ENCODE measurements at places on chromosomes 7 and 10. TPM values are rescaled to one million over a fixed set of nuclear protein-coding genes. Genes with fewer than 3 reads are reported as not detected.

DNA sequence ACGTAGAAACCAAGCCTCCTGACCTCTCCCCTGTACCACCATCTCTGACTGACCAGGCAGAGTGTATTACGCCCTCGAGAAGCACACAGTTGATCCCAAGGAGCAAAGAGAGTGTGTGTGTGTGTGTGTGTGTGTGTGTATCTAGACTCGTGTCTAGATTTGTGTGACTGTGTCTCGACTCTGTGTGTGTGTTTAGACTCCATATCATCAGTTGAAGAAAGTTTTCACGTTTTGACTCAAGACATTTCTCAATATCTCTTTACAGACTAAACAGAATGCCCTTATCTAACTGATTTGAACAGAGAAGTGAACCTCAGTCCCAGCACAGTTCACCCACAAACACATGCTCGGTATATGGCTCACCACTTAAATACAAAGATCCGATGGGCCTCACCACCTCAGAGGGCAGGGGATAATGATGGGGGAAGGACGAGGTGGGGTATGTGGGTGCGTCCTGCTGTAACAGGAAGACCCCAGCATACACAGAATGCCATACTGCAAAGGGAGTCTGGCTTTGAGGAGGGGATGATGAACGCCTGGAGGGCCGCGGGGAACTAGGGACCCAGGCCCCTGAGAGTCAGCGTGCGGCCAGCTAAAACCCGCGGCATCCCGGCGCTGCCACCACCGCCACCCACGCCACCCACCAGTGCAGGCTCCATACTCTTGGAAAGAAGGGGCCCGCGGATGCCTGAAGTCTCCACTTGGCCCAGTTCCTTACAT, 780 bp downstream of the ALDH18A1 start:
- DNase-seq, result no peak

- no peak for DNase-seq
These were observed 178.0 kb downstream of the IPMK start for GRCh38 chr10:58089739-58090138.

CNPY1 gene
- total RNA-seq, result not detected

- DNase-seq, result no peak
These were observed 21.0 kb upstream of the ABI1 start for GRCh38 chr10:26881600-26882331.

- no peak for DNase-seq
These were observed 69.5 kb upstream of the GDF10 start for GRCh38 chr10:47230482-47230881.

UCMA gene
- not detected for total RNA-seq

DNA sequence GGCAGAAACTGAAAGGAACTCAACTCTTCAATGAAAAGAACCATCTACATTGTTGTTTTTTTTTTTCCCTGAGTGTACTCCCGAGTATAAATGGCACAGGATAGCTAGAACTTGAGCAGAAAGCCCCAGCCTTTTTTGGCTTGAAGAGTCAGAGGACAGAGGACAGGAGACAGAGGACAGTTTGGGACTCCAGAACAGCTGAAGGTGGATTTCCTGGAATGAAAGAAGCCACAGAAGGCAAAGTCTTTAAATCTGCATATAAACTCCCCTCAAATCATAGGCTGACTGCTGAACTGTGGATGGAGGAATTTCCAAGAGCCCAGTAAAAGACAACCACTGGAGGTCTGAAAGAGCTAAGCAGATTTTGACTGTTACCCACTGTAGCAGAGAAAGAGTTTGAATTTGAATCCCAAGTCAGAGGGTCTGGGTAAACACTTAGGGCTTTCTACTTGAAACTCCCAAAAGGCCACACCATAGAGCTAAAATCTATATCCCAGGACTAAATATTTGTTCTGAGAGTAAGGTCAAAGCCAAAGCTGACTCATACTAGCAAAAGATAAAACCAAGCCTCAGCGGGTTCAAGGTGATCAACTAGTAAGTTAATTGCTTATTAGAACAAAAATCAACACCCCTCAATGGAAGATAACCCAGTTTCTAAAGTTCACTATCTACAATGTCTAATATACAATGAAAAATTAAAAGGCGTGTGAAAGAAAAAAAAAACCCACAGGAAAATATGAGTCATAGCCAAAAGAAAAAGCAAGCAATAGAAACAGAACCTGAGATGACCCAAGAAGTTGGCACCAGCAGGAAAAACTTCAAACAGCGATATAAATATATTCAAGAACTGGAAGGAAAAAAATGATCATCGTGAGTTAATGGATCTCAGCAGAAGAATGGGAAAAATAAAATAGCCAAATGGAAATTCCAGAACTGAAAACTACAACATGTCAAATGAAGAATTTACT, 1.8 kb upstream of the OPN1SW start:
- no peak for DNase-seq
